ENCODE measurements at places on chromosomes 6 and 20. TPM values are rescaled to one million over a fixed set of nuclear protein-coding genes. Genes with fewer than 3 reads are reported as not detected.

PRND gene
- total RNA-seq = 27.4 TPM

BIRC7 gene
- not detected for total RNA-seq

DNA sequence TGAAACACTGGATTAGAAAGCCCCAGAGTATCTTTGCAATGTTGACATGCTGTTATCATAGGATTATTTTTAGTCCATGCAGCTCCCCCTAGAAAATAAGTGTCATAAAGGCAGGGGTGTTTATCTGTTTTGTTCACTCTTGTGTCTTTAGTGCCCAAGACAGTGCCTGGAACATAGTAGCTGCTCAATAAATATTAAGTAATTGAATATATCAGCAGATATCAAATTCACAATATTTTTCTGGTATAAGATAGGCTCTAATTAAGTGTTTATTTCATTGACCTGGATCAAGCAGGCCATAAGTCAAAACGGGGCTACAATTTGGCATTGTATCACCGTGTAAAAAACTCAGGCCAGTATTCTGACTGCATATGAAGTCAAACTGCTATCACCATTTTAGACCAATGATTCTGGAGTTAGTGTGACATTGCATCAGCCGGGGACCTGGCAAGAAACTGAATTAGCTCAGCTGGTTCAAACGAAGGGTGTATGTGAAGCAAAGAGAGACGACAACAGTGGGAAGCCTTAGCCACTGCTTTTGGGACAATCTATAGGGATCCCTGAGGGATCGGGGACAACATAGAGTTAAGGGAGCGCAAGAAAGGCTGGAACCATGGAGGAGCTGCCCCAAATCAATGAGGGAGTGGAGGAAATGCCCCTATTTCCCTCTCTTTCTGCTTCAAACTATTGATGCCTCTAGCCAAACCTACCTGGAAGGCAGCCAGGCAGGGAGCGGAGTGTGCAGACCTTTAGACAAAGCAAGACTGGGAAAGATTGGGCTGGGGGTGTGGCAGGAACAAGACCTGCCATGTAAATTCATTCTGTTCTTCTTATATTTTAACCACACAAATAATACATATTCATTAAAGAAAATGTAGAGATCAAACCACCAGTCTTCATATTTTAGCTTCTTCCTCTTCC lies 112.2 kb downstream of the PLEKHG1 start:
- no peak for DNase-seq

- DNase-seq = no peak
Observed at GRCh38 chr6:108195209-108195608, 29.4 kb downstream of the NR2E1 start.

DNA sequence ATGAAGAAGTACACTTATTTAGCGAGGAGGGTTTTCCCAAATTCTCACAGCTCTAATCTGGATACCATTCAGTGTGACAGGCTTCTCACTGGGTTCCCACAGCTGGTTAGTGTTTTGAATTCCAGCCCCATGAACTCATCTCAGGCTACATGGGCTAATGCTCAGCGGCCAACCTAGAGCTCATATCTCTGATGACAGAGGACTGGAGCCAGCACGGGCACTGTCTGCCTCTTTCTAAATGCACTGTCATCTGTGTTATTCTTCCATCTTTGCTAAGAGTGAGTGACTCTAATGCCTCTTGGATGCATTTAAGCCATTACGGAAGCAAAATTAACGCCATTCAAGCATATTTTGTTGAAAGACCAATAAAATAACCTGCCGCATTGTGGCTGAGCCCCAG lies 308.9 kb upstream of the JAG1 start:
- no peak for DNase-seq

All from skin of body (tissue), 3 donors.